ENCODE measurements at places on chromosomes 1 and 21.

- no peak for DNase-seq
Measured at GRCh38 chr1:6905331-6905730, 120.1 kb downstream of the CAMTA1 start.

- DNase-seq = no peak
Measured at GRCh38 chr1:202505356-202505755, 156.9 kb downstream of the PPP1R12B start.

GRCh38 chr1:118739501-118739900 lies 248.6 kb downstream of the TBX15 start:
- DNase-seq = no peak

DNA sequence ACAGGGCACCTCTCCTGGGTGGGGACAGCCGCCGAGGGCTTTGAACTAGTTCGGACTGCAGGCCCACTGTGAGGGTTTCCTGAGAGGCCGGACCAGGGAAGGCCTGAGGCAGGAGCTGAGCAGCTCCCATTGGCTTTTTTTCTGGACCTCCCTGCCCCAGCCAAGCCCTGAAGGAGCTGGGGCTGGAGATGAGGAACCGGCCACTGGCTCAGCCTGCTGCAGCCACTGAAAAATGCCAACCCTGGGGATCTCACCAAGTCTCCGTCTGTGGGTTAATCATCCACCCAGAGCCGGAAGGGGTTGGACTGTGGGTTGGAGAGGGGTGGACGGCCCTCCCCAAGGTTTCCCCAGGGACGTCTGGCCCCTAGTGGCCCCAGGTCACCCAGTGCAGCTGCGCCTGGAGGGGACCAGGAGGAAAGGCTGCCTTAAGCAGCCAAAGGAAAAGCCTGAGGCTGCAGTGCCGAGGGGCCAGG lies 2.5 kb downstream of the VWA1 start:
- no peak for DNase-seq

DNA sequence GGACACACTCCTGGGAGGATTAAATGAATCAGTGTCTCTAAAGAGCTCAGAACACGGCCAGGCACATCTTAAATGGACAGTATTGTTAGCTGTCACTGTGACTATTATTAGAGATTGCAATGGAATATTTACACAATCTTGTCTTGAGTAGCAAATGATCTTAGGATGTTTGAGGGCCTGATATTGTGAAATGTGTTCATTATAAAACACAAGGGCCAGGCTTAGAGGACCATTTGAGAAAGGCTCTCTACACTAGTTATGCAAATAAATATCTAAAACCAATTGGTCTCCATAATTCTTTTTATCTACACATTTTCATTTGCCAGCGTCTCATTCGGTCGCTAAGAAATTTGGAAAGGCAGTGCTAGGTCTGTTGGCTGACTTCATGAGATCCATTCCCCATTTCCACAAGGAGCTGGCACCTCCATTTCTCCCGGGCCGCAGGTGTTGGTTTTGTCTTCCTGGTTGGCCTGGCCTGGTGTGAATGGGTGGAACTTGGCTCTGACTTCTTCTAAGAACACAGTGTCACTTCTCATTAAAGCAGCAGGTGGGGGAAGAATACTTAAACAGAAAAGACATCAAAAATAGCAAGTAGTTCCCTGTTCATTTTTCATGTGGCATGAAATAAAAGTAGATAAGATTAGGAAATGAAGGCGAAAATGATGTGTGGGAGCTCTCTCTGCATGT lies 56.0 kb upstream of the PLXNA2 start:
- no peak for DNase-seq

- peak; percentile 8 for DNase-seq
Measured at GRCh38 chr1:179082333-179082998, 596 bp downstream of the TOR3A start.

DNA sequence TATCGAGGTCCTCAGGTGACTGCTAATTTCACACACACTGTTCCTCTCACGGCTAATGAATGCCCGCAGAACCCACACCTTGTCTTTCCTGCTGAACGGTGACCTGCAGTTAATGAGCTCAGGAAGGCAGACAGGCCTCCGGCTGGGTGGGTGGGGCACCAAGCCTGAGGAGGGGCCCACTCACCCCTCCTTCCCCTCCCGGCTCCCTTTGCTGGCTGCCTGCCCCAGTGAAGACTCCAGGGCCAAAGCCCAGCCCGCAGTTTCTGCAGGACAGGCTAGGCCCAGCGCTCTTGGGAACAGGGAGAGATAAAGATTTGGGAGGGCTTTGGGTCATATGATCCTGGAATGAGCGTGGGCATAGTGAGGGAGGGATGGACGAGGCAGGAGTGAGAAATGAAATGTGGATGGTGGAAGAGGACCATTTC lies 26.4 kb downstream of the FOXO6 start:
- no peak for DNase-seq

- peak; percentile 31 for DNase-seq
Measured at GRCh38 chr1:67314696-67315095, 7.0 kb downstream of the IL12RB2 start.

- no peak for DNase-seq
Measured at GRCh38 chr1:238674316-238674715, 712.1 kb upstream of the CHRM3 start.

GRCh38 chr1:197222025-197222685 lies 45.9 kb upstream of the CRB1 start:
- DNase-seq = no peak

DNA sequence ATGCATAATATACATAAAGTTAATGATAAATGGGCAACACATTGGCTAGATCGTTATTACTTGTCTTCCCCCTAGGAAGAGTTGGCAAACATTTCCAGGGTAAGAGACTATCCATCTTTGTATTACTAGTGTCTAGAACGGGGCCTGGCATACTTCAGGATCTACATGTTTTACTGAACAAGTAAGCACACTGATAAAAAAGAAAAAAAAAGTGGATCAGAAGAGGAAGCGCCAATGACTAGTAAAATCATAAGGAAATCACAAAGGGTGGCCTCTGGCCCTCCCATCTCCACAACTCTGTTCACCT lies 482 bp downstream of the TM2D1 start:
- DNase-seq = no peak

DNA sequence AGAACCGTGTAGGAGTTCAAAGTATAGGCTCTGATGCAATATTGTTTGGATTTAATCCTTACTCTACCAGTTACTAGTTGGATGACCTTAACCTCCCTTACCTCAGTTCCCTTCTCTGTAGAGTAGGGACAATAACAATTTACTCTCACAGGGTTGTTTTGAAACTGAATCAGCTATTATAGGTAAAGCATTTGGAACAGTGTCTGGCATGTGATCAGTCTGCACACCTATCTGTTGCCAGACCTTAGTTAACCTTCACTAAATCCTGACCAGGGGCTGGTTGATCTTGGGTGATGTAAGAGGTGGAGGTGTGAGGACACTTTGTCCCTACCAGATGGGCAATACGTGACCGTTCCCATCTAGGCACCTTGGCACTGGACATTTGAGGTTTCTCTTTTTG lies 106.9 kb downstream of the DDX20 start:
- DNase-seq = no peak

DNA sequence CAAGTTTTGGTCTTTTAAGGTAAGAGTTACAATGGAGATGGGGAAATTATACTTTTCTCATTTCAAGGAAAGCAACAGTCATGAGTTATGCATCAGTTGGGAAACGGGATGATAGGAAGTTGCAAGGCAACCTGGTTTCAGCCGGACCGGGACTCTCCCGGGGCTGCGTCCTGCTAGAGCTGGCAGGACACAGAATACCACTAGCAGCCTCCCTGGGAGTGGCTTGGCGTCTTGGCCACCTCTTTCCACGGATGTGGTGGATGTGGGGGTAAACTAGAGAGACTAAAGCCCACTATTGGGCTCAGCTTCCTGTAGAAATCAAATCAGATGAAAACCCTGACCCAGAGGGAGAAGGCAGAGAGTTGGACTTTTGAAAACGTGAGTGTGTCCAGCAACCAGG lies 71.9 kb downstream of the ADARB1 start:
- DNase-seq = no peak

DNA sequence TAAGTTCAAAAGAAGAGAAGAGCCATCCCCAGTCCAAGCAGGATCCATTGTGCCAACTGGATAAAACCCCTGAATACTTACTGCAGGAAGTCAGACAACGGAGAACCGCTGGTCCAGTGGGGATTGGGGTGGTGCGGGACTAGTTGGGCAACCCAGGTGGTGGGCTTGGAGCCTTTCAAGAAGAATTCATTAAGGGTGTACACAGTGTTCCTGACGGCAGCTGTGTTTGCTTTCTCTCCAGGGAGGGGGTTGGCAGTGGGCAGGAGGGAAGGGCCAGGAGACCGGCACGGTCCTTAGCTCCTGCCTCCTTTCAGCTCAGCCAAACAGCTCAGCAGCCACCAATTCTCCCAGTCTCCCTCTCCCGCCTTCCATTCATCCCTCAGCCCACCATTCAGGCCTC lies 7.1 kb upstream of the CDK18 start:
- no peak for DNase-seq

DNA sequence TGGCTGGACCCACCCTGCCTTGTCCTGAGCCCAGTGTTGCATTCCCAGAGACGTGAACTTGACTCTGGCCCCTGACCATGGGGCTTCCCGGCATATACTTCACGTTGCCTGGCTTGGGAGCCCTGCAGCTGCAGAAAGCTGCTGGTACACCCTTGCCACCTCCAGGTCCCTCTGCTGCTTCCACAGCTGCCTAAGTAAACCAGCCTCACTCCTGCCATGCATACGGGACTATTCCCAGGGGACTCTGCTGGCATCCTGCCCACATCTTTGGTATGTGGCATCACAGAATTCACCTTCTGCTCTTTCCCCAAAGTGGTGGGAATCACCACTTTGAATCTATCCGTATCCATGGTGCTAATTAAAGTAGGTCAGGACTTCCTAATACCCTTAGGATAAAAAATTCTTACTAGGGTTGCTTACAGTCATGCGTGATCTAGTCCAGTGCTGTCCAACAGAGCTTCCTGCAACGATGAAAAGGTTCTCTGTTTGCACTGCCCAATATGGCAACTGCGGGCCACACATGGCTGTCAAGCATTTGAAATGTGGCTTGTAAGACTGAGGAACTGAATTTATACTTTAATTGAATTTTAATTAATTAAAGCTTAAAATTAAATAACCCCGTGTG lies 203.0 kb downstream of the GRIK3 start:
- no peak for DNase-seq

GRCh38 chr1:92690212-92690906 lies 94.5 kb downstream of the EVI5 start:
- no peak for DNase-seq

GRCh38 chr1:30900931-30901560 lies 7.5 kb downstream of the SDC3 start:
- DNase-seq = no peak

DNA sequence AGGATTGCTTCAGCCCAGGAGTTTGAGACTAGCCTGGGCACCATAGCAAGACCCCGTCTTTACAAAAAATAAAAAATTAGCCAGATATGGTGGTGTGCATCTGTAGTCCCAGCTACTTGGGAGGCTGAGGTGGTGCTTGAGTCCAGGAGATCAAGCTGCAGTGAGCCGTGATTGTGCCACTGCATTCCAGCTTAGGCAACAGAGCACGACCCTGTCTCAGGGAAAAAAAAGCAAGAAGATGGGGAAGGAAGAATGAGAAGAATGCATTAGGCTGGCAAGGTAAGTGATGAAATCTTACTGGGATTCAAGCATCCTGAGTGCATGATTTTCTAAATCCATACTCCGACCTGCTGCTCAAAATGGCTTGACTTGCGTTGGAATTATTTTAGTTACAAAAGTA lies 6.8 kb downstream of the PCP4L1 start:
- DNase-seq = no peak

DNA sequence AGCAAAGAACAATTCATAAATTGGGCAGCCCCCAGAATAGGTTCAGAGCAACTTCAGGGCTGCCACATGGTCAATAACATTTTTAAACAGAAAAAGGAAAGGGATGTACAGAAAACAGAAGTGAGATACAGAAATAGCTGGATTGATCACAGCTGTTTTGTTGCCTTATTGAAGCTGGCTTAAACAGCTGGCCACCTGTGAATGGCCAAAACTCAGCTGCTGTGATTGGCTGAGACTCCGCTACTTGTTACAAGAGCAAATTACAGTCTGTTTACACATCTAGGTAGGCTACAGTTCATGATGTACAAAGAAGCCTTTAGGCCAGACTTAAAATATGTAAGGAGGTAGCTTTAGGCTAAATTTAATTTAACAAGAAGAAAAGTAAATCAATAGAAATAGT lies 11.6 kb upstream of the IFNAR1 start:
- DNase-seq = no peak

DNA sequence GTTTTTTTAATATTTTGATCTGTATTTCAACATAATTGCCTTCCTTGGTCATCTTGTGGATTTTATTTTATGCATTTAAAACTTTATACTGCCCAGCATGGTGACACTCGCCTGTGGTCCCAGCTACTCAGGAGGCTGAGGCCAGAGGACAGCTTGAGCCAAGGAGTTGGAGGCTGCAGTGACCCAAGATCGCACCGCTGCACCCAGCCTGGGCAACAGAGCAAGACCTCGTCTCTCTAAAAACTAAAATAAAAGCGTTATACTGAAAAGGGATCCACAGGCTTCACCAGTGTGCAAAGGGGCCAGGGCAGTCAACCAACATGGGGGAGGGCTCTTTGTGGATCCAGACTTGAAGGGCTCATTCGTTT lies 1.4 kb downstream of the NID1 start:
- no peak for DNase-seq

DNA sequence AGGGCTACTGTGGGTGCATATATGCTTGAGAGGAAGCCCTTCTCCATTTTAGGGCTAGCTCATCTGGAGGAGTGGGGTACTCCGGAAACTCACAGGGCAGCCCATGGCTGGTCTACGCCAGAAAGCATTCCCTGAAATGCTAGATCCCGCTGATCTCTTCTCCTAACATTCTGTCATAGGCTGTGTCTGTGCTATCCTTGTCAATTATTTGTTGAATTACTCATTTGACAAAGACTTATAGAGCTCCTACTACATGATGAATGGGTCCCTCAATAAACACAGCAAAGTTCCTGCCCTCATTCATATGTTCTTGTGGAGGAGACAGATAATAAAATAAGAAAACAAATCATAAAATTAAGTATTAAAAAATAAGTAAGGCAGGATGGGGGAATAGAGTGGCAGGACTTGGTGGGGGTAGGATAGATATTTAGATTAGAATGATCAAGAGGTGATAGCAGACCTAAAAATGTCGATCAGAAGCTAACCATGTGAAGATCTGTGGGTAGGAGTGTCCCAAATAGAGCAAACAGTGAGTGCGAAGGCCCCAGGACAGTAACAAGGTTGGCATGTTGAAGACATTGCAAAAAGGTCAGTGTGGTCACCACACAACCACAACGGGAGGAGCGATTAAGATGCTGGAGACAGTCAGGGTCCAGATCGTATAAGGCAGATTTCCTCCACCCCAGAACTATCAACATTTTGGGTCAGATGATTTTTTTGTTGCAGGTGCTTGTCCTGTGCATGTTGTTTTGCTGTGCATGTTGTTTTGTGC lies 13.2 kb downstream of the NGF start:
- no peak for DNase-seq

- no peak for DNase-seq
Measured at GRCh38 chr1:98164509-98164908, 243.7 kb upstream of the DPYD start.

GRCh38 chr1:114086601-114087368 lies 66.9 kb downstream of the SYT6 start:
- DNase-seq = no peak

Measured in CD4-positive, alpha-beta T cell treated with Interleukin-4 for 4 hours (primary cell).